ENCODE measurements at places on chromosomes 16 and 17.

DNA sequence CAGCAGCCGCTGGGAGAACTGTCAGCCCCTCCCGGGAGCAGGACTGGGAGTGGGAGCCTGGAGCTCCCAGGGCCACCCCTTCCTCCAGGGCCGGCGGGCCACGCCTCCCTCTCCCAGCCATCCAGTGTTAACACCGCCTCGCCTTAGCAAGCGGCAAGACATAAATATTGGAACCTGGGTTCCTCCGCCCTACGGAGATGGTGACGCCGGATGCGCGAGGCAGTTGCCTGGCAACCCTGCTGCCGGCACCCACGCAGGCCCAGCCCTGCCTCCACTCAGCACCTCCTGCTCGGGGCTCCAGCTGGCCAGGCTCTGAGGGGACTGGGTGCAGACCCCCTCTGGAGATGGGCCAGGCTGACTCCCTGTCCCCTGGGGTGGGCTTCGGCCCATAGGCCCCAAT, 27.4 kb upstream of the CACNA1H start:
- no peak for DNase-seq

- no peak for DNase-seq
Measured at GRCh38 chr17:57077000-57077399, 8.0 kb upstream of the AKAP1 start.

DNA sequence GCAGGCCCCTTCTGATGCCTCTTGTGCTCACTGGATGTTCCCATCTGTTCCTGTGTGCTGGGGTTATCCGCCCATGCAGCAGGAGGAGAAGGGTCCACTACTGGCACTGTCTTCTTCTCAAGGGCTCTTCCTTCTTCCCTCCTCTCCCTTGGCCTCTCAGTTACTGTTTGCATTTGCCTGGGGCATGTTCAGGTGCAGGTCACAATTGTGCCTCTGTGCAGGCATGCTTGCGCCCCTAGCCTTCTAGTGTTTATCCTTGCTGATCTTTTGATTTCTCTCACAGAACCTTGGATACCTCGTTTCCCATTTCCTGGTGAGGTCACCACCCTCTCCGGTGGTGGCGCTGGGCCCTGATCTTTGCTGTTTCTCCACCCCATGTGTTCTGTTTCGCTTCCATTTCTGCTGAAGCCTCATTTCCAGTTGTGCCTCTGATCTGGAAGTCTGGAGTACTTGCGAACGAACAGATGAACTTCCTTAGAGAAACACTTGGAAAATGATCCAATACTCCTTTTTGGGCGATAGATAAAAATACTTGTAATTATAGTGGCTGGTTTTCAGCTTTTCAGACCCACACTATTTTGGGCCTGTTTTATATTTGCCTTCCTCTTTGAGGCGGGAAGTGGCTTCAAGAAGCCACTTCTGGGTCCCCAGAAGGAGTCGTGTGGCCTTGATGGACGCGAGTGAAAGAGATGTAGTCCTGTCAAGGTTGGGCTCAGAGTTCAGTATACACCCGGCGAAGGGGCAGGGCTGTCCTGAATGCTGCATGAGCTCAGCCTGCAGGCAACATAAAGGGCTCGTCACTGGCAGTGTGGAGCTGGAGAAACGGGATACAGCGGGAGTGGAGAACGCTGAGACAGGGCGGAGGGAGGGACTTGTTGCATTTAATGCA, 312.9 kb downstream of the SNX29 start:
- no peak for DNase-seq

- no peak for DNase-seq
Measured at GRCh38 chr17:40346765-40347158, 17.8 kb downstream of the GJD3 start.

GRCh38 chr16:56202036-56202435, 10.7 kb downstream of the GNAO1 start:
- no peak for DNase-seq

GRCh38 chr17:81741594-81742452, 29.7 kb downstream of the SLC25A10 start:
- no peak for DNase-seq

DNA sequence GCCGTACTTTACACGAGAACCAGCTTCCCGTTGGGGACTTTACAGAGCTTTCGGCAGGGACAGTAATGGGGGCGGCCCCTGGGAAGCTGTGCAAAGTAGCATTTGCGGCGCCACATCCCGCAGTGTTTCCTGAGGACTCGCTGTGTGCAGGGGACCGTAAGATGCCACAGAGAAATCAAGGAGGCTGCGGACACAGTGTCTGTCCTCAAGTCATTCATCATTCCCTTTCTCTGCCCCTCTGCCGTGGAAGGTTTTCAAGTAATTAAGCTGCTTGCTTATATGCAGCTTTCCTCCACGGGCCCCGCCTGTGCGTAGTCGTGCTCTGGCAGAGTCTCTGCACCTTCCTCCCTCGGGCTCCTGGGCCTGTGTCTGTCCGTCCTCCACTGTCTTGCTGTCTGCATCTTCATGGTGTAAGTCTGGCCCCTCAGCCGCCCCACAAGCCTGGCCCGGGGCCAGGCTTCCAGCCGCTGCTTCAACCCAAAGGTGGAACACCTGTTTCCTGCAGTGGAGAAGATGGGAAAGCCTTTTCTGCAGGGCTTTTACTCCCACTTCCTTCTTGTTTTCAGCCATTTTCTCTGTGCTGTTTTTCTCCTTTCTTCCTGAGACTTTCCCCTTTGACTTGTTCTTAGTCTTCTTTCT, 216.9 kb upstream of the CHMP6 start:
- no peak for DNase-seq

DNA sequence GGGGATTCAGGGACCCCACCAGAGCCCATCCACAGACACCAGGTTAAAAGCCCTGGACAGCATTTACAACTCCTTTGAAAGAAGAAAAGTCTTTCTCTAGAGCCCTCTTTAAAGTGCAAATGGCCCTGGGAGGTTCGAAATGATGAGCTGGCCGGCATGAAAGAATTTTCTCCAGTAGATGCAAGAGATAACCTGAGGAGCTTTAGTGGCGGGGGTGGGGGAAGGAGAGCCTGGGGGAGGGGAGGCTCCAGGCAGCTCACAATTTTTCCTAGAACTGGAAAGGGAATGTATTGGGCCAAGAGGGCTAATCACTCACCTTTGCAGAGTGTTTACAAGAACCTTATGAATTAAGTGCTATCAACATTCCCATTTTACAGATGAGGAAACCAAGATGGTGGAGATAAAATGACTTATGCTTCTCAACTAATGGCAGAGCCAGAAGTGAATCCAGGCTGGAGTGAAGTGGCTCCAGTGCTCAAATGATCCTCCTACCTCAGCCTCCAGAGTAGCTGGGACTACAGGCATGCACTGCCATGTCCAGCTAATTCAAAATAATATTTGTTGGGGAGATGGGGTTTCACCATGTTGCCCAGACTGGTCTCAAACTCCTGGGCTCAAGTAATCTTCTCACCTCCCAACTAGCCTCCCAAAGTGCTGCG, 4.2 kb upstream of the CDH1 start:
- DNase-seq = no peak

DNA sequence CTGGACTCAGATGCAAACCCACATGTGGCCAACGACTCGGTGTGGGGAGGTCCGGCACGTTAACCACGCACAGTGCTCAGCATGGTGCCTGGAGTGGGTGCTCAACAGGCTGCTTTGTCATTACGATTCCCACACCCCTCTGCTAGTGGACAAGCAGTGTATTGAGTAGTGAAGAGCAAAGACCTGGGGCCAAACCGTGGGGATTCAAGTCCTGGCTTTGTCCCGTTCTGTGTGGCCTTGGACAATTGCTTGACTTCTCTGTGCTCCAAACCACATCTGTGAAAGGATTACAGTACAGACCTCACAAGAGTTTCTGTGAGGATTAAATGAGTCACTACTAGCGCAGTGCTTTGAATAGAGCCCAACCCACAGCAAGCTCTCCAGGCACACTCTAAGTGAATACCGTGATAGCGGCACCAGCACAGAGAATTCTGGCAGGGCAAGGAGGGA, 33.8 kb downstream of the TRPV2 start:
- DNase-seq = no peak

All from type B pancreatic cell (in vitro differentiated cells).